ENCODE measurements at places on chromosomes 3 and 15. TPM values are rescaled to one million over a fixed set of nuclear protein-coding genes. Genes with fewer than 3 reads are reported as not detected.

The ALDH1L1 gene
- total RNA-seq: 0.50 TPM

The HHATL gene
- not detected for total RNA-seq

The IGF2BP2 gene
- 29.7 TPM for total RNA-seq

The BFSP2 gene
- total RNA-seq: not detected

The GP9 gene
- total RNA-seq: not detected

The FOXB1 gene
- total RNA-seq: not detected

The IGSF11 gene
- total RNA-seq: not detected

The PLXND1 gene
- 219 TPM for total RNA-seq

The MUC4 gene
- not detected for total RNA-seq

The CPN2 gene
- total RNA-seq: not detected

The LIPH gene
- total RNA-seq: 0.52 TPM

The CLEC3B gene
- not detected for total RNA-seq

The SHC4 gene
- 0.84 TPM for total RNA-seq

The LDHAL6B gene
- total RNA-seq: not detected

The CHRNA3 gene
- 0.14 TPM for total RNA-seq

The P2RY1 gene
- total RNA-seq: 0.19 TPM

The MESP2 gene
- not detected for total RNA-seq

The EFHB gene
- not detected for total RNA-seq

The ITIH1 gene
- total RNA-seq: not detected

The GOLGA6L4 gene
- total RNA-seq: 0.81 TPM

The UBAP1L gene
- 0.05 TPM for total RNA-seq

The UNC45A gene
- 64.5 TPM for total RNA-seq

The GOLGA6B gene
- not detected for total RNA-seq

The RASL12 gene
- total RNA-seq: not detected

The PRSS50 gene
- total RNA-seq: not detected

The FAM107A gene
- total RNA-seq: not detected

The CLSTN2 gene
- 6.3 TPM for total RNA-seq

The PIGZ gene
- 3.2 TPM for total RNA-seq

The NMB gene
- total RNA-seq: 0.53 TPM

Measured in A172 (cell line).